ENCODE measurements at places on chromosomes 3 and 15.

DNA sequence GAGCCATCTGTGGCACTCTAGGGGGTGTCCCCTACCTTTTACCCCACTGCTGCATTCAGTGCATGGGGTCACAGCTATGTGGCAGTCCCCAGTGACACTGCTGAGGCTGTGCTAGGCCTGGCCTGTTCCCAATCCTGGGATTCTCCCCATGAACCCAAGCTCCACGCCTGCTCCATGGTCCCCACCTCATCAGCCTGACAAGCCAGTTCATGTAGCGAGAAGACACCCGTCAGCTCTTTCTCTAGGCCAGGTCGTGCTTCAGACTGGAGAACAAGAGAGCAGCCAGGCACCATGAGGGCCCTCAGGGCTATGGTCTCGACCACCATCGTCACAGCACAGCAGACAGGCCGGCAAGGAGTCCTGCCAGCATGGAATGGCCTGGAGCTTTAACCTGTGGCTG is 72.8 kb upstream of the PRR20G start:
- no peak for DNase-seq

GRCh38 chr3:123859177-123859576 is 25.0 kb downstream of the MYLK start:
- no peak for DNase-seq

DNA sequence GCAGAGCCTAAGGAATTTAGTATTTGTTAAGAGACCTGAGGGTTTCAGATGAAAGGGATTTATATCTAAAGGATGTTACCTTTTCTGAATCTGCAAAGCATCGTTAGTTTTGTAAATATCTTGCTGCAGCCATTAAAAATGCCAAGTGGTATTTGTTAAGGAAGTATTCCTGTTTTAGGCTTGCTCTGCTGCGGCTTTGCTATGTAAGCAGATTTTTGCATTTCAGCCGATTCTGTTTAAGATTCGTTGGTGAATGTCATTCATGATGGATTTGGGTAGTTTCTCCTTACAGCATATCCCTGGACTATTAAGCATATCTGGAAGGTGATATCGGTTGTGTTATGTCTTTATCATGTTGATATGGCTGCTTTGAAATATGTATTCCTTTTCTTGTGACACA is 1.0 kb downstream of the USP8 start:
- no peak for DNase-seq

DNA sequence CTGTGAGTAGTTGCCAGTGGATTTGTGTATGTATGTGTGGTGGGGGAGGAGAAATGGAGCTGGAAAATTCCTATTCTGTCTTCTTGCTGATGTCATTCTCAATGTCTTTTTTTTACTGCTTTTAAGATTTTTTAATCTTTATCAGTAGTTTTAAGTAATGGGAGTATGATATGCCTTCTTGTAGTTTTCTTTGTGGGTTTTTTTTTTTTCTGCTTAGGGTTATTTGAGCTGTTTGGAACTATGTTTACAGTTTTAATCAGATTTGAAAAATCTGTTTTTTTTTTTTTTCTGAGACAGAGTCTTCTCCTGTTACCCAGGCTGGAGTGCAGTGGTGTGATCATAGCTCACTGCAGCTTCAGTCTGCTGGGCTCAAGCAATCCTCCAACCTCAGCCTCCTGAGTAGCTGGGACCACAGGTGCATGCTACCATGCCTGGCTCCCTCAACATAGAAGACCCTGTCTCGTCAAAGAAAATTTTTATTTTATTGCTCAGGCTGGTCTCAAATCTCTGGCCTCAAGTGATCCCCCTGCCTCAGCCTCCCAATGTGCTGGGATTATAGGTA is 37.1 kb downstream of the RPL39L start:
- no peak for DNase-seq

DNA sequence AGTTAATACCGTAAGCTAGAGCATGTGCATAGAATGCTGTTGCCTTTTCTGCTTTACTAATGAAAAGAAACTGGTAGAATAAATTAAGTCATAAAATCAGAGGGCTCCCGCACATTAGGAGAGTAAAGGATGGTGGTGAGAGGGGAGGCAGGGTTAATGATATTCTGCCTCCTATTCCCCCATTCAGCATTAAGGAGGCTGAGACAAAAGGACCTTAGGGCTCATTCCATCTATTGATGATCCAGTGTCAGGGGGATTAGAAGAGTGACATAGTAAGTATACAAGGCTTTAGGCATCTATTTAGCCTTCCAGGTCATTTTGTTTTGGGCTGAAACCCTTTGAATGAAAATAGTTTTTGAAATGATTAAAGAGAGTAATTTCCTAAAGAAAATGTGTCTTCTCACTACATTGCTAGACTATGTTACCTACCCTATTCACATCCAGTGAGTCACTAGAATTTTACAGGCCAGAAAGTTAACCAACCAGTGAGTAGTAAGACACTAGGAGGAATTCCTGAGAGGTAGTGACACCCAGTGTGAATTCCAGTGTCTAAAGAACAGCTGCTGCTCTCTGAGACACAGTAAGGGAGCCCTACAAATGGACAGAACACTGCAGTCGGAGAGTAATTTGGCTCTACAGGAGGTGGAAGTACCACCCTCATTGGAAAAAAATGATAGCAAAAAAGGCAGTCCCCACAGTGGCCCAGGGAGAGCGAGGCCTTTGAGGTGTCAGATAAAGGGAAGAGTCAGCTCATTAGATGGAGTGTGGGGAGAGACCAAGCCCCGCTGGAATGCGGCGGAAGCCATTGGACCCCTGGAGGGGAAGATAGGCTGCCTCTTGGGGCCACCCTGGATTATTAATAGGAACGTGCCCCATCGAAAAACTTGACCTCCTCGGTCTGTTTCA is 67.6 kb downstream of the TUSC7 start:
- no peak for DNase-seq

DNA sequence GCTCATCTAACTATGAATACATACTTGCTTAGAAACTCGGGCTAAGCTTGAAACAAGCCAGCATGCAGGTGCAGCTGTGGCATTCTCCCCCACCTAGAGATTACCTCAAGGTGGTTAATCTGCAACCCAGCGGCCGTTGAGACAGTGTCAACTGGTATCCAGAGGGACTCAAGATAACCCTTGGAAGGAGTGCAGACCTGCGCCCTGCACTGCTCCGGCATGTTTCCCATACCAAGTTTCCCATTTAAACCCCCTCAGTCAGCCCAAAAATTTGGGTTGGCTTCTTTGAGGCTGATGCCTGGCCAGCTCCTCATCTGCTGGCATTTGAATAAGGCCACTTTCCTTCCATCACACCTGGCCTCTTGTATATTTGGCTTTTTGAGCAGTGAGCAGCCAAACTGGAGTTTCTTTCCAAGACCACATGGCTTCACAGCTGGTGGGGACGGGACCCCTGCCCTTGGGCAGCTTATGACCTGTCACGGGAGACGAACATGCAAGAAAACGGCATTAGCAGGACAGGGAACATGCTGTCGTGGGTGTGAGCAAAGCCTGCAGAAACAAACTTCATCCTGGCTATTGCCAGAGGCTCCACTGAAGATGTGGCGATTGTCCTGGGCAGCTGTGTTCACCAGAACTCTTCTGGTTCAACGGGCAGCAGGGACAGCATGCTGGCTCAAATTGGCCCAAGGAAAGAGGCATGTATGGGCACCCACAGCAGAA is 98.2 kb downstream of the PLXNA1 start:
- no peak for DNase-seq

GRCh38 chr3:108724101-108724500 is 33.1 kb downstream of the RETNLB start:
- peak; percentile 26 for DNase-seq

DNA sequence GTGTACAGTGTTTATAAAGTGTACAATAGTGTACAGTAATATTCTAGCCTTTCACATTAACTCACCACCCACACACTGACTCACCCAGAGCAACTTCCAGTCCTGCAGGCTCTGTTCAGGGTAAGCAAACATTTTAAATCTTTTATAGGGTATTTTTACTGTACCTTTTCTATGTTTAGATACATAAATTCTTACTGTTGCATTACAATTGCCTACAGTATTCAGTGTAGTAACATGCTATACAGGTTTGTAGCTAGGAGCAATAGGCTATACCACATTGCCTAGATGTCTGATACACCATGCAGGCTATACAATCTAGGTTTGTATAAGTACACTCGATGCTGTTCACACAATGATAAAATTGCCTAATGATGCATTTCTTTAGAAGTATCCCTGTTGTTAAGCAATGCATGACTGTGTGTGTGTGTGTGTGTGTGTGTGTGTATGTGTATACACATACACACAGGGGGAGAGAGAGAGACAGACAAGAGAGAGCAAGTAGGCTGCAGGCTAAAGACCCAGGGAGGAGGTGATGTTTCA is 72.5 kb upstream of the PRR23C start:
- DNase-seq, result no peak

DNA sequence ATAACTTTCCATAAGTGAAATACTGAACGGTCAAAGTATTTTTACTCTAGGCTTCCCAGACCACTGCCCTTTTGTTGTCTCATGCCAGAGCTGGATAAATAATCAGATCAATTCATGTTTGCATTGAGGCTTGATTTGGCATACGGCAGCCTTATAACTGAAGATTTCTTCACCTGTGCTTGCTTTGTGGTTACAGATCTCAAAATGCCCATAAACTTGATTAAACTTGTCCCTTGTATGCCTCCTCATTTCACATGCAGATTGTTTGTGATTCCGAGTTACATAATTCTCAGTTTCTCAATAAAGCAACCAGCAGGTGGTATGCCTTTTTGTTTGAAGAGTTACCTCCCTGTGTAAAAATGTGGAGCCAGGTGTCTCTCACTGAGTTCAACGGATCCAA is 211.4 kb upstream of the LRIG1 start:
- DNase-seq, result no peak

DNA sequence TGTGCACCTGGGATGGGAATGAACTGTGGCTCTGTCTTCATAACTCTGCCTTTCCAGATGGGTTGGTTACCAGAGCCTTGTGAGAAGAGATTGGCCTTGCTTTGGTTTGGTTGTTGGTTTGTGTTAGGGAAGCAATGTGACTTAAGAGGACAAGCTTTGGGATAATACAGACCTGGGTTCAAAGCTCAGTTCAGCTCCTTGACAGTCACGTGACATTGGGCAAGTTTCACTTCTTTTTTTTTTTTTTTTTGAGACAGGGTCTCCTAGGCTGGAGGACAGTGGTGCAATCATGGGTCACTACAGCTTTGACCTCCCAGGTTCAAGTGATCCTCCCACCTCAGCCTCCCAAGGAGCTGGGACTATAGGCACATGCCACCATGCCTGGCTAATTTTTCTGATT is 42.7 kb downstream of the CORO2B start:
- no peak for DNase-seq

DNA sequence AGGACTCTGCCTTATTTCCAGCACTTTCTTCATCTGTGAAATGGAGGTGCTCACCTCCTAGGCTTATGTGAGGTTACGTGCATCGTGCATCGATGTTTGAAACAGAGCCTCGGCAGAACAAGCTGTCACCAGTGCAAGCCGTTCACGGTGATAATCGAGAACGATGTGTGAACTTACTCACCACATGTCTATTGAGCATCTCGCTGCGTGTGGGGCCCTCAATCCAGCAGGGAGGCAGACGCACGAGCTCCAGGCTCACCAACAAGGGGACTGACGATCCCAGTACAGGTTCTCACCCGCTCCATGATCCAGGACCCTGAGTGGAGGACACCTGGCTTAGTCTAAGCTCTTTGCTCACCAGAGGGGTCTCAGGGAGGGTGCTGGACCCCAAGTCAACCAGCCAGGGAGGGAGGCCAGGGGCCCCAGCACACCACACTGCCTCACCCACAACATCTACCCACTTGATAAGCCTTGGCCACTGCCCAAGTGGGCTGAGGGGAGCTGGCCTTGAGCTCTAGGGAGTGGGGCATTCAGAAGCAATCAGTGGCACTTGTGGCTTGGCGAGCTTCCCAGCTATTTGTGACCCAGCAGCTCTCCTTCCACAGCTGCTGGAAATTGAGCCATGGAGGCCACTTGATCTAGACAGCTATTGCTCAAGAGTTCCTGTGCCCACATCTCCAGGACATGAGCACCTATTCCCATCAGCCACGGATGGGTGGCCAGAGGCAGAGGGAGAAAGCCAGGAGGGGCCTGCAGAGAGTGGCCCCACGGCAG is 34.4 kb upstream of the SLC6A1 start:
- DNase-seq, result peak; percentile 85

DNA sequence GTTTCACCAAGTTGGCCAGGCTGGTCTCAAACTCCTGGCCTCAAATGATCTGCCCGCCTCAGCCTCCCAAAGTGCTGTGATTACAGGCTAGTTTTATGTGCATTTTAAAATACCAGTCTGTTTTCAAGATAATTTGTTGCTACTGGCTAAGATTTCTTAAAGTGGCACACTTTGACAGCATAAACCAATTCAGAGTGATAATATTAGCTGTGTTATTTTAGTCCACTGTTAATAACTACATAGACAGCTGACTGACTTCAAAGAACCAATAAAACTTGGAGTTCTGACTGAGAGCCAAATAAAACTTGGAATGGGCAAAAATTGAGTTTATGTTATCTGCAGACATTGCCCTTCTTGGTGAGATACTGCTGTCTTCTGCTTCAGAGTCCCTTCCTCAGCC is 291.8 kb downstream of the UBE2E2 start:
- no peak for DNase-seq

GRCh38 chr15:100728371-100729201 is 126.2 kb downstream of the ASB7 start:
- no peak for DNase-seq

GRCh38 chr15:74780523-74781430 is 1.1 kb upstream of the CSK start:
- DNase-seq, result no peak

GRCh38 chr15:95684126-95684525 is 646.4 kb upstream of the NR2F2 start:
- peak; percentile 52 for DNase-seq

GRCh38 chr15:63797901-63798300 is 35.8 kb downstream of the HERC1 start:
- DNase-seq, result no peak

DNA sequence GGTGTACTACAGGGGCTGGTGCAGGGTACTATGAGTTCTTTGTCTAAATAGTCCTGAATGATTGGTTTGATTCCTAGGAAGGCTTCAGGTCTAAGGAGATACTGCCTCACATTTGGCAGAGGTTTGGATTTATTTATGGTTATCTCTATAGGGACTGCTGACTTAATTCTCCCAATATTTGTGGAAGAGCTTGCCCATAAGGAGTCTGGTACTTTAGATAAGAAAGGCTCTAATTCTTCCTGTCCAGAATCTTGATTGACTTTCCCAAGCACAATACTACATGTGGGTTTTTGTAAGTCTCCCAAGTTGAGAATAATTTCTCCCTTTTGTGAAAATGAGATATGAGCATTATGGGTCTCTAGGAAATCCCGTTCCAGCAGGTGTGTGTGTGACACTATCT is 36.7 kb upstream of the AP4E1 start:
- DNase-seq, result peak; percentile 33

DNA sequence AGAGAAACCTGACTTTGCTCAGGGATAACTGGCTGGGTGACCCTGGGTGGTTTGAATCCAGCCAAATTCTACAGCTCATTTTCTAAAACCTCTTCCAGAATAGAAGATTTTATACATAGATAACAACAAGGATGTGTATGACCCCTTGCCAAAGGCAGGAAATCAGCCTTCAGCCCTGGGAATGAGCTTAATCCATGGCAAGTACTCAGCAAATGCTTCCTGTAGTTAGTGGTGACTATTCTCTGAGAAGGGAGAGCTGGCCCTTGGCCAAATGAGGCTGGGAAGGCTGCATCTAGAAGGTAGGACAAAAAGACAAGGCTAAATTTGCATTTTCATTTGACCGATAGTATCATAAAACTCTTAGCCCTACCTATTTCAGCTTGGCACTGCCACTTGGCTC is 4.6 kb upstream of the HACD3 start:
- no peak for DNase-seq

All from OCI-M1 (cell line).